Frontal cortex (tissue), 4 donors: ENCODE measurements at places on chromosomes 13 and 19. TPM values are rescaled to one million over a fixed set of nuclear protein-coding genes. Genes with fewer than 3 reads are reported as not detected.

CBARP gene
- total RNA-seq: 5.3 TPM

GIPR gene
- total RNA-seq: 0.41 TPM

ZNF132 gene
- total RNA-seq: 15.9 TPM

SRRM5 gene
- not detected for total RNA-seq

CELF5 gene
- 50.1 TPM for total RNA-seq

DAND5 gene
- total RNA-seq: under 0.01 TPM

ZNF578 gene
- total RNA-seq: 36.3 TPM

PGLYRP1 gene
- total RNA-seq: not detected

SBK2 gene
- 0.41 TPM for total RNA-seq

GRCh38 chr13:39998166-39998565, 342.7 kb downstream of the COG6 start:
- DNase-seq: no peak

DNA sequence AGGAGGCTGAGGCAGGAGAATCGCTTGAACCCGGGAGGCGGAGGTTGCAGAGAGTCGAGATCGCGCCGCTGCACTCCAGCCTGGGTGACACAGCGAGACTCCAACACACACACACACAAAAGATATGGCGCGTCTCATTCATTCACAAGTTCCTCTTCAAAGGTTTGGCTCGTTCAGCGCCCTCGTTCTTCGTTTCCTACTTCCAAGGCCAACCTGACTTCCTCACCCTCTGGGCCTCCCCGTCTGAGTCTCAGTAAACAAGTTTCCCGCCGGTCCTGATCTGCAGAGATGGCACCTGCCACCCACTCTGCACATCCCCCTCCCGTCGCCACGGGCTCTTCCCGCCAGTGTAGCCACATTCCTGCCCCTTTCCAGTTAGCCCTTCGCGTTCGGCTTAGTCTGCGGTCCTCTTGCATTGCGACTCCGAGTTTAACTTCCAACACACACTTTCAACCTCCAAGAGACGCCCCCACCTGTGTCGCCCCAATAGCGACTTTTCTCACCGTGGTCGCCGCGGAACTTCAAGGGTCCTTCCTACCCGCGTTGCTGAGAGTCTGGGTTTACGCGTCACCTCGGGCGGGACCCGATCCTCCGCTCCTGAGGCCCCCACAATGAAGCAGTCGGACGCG, 1.3 kb upstream of the BSG start:
- DNase-seq: no peak

DNA sequence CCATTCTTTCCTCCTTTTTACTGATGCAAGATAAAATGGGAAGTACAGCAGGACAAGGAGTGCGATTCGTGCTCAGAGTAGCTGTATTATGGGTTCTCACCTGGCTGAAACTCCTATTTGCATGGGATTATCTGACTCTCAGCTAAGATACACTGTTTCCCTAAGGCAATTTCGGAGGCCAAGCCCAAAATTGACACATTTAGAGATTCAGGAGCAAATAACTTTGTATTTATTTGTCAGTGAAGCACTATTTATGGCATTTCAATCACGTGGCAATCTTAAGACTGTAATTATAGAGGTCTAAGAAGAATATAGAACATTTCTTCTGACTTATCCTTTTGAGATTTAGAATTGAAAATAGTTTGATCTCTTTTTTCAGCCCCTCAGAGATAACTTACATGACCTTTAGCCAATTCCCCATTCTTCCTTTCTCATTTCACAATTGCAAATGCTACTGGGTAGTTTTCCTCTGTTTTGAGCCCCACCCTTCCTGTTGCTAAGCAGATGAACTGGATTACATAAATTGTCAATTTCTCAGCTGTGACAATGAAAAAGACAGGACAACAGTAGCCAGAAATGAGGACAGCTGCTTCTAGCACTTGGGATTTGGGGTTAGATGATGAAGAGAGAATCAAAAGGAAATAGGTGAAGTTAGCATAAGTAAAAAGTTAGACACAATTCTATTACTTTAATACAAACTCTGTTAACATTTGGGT, 122.7 kb upstream of the FRY start:
- no peak for DNase-seq

GRCh38 chr13:110391273-110391672, 84.2 kb downstream of the COL4A2 start:
- DNase-seq: no peak

DNA sequence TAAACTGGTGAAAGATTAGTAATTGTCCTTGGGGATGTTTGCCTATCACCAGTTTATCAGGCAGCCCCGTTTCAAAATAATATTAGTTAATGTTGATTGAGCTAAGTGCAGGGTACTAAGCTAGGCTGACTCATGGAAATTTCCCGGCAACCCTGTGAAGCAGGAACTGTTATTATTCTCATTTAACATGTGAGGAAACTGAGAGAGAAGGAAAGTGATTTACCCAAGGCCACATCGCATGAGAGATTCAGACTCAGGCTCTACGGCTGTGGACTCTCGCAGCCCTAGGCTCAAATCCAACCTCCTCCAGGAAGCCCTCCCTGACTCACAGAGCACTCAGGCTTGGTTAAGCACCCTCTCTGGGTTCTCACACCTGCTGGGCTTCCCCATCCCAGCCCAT, 19.7 kb downstream of the CLPTM1 start:
- DNase-seq: no peak

GRCh38 chr13:94813920-94814475, 101.7 kb upstream of the SOX21 start:
- DNase-seq: no peak
